ENCODE measurements at places on chromosomes 1 and 21.

GRCh38 chr1:197319631-197320030 lies 51.6 kb downstream of the CRB1 start:
- DNase-seq, result no peak

GRCh38 chr21:45081636-45082035 lies 7.3 kb downstream of the ADARB1 start:
- DNase-seq, result no peak

- no peak for DNase-seq
Observed at GRCh38 chr21:38266732-38267131, 9.9 kb downstream of the KCNJ15 start.

GRCh38 chr1:32651461-32652073 lies 559 bp downstream of the RBBP4 start:
- DNase-seq, result no peak

GRCh38 chr1:228073061-228073856 lies 9.2 kb upstream of the ARF1 start:
- DNase-seq, result no peak

DNA sequence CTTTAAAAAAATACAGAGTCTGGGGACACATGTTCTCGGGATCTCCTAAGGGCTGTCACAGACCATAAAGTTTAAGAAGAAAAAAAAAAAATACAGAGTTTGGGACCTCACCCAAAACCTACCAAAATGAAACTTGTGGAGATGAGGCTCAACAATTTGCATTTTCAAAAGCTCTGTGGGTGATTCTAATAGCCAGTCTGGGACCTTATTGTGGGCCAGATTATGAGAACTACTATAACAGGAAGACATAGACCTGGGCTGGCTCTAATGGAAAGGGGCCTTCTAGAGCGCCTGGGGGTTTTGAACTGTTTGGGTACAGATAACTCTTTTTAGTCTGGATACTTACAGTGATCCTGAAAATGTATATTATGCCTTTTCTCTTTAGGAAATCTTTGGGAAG lies 69.1 kb downstream of the LAMC1 start:
- no peak for DNase-seq

- no peak for DNase-seq
Observed at GRCh38 chr1:24908591-24909259, 21.4 kb downstream of the RUNX3 start.

DNA sequence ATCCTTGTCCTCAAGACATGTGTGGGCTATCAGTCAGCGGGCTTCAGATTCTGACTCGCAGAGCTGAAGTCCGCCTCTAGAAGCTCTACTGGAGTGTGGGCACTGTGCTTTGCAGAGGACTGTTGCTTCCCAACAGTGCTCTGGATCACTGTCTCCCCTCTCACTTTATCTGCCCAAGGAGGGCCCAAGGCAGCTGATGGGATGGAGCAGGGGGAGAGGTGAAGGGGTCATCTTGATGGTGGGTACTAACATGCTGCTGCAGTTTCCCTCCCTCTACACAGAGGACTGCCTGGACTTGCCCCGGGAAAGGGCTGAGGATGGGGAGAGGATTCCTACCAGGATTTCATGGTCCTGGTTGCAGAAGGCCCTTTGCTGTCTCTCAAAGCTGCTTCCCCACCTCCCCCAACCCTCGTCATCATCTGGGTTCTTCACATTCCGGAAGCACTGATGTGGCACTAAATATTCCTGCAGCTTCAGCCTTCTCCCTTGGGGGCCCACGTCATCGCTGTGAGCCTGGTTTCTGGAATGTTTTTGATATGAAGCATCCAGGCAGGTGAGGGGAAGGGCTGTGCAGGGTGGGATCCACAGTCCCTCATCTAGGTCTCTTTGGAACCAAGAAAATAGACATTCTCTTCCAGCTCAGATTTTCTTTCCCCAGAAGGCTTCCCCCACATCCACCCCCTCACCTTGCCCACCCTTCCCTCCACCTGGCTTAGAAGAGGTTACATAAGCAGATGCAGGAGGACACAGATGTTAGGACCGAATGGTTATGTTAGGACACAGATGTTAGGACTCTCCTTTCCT lies 23.2 kb downstream of the NUAK2 start:
- DNase-seq, result no peak

GRCh38 chr21:39712976-39713375 lies 32.0 kb upstream of the IGSF5 start:
- no peak for DNase-seq

DNA sequence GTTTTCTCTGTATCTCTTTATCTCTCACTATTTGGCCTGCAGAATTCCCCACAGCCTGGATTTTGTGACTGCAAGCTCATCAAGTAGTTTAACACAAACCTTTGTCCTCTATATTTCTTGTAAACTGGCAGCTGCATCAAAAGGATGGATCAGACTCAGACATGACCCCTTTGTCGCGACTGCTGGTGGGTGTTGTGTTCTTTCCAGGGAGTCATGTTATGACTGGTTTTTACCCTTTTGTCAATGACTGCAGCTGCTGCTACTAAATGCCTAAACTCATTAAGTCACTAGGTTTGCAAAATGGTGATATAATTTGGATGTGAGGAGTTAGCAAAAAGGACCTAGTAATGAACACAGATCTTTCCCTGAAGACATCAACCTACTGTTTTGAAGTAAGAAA lies 10.2 kb upstream of the TOMM20 start:
- DNase-seq, result peak; percentile 20

- no peak for DNase-seq
Observed at GRCh38 chr21:27362249-27362648, 395.4 kb upstream of the ADAMTS5 start.

DNA sequence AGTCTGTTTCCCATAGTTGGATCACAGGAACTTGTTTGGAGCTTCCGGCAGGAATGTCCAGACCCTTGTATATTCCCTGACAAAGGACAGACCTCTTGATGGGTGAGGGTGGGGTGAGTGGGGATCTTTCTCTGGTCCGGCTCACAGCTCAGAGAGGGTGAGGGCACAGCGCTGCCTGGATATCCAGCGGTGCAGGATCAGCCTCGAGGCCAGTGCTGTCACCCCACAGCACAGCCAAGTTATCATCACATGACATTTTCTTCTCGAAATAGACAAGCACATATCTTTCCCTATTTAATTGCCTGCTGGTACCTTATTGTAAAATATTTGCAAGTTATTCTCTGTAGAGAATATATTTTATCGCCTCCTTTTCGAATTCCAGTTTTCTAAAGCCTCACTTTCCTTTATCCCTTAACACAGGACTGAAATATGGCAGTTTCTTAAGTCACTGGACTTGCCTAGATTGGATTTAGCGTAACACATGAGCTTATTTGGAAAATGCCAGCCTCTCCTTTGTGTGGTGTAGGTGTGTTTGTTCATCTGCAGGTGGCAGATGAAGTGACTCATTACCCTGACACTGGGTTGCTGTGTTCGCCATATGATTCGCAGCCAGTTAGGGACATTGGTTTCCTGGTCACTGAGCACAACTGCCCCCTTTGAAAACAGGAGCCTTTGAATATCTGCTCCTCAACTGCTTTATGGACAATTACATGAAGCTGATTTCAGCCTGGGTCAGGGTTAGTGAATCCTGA lies 21.4 kb downstream of the CLIC6 start:
- no peak for DNase-seq
